Gastroesophageal sphincter (tissue), 4 donors: ENCODE measurements at places on chromosomes 7 and 10. TPM values are rescaled to one million over a fixed set of nuclear protein-coding genes. Genes with fewer than 3 reads are reported as not detected.
A peak's percentile ranks its signal among the peaks of the same experiment; 100 is the strongest.

Gene EPHA1
- total RNA-seq = 2.5 TPM

DNA sequence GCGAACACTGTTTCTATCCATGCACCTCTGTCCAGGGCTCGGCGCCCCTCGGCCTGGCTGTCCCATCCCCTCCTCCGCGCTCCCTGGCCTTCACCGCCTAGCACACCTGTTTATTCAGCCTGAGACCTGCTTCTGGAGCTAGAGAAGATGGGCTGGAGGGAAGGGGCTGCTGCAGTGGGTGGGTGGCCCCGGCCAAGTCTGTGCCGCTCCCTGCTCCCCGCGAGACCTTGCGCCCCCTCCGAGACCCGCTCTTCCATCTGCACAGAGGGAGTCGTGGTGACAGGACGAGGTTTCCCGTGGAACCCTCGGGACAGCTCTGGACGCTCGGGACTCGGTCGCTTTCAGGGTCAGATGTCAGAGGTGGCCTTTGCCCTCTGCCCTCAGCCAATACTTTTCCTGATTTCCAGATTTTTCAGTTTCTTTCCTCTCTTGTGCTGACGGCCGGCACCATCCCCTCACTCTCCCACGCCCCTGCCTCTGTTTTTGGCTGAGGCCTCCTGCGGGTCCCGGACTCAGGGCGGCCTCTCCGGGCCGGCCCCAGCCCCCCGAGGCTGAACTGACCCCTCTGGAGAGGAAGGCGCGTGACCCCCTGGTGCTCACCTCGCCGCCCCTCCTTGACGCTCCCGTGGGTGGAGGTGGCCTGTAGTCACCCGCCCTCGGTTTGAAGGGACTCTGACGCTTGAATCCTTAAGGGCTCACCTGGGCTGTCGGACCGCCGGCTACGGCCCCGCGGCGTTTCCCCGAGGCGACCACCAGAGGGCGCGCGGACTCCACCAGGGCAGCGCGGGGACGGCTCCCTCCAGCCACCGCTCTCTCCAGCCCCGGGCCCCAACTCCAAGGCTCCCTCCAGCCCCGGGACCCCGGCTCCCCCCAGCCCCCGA, 15.6 kb downstream of the SHH start:
- ATAC-seq = peak; percentile 59

- no peak for ATAC-seq
Observed at GRCh38 chr10:108454793-108455192, 1290.3 kb upstream of the SORCS1 start.

Gene HOGA1
- 0.62 TPM for total RNA-seq

DNA sequence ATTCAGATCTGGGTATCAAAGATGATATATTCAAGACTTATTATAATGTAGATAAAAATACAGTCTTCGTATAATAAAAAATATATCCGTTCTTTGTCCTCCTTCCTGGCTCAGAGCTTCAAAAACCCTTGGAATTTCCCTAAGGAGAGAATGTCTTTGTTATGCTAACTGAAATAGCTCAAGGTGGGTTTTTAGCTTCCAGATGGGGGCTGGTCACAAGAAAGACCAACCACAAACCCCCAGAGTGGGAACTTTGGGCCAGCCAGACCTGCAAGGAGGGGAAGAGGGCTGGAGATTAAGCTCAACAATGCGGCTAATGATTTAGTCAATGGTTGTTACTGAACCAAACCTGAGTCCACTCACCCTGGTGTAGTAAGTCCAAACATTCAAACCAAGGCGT, 196.4 kb downstream of the SDHAF3 start:
- no peak for ATAC-seq

Gene PAXIP1
- total RNA-seq = 8.1 TPM

Gene OR2A14
- not detected for total RNA-seq

Gene MPP7
- 61.4 TPM for total RNA-seq

GRCh38 chr7:100088095-100088620, 611 bp upstream of the COPS6 start:
- no peak for ATAC-seq

GRCh38 chr10:130282492-130283218, 146.5 kb downstream of the GLRX3 start:
- no peak for ATAC-seq

DNA sequence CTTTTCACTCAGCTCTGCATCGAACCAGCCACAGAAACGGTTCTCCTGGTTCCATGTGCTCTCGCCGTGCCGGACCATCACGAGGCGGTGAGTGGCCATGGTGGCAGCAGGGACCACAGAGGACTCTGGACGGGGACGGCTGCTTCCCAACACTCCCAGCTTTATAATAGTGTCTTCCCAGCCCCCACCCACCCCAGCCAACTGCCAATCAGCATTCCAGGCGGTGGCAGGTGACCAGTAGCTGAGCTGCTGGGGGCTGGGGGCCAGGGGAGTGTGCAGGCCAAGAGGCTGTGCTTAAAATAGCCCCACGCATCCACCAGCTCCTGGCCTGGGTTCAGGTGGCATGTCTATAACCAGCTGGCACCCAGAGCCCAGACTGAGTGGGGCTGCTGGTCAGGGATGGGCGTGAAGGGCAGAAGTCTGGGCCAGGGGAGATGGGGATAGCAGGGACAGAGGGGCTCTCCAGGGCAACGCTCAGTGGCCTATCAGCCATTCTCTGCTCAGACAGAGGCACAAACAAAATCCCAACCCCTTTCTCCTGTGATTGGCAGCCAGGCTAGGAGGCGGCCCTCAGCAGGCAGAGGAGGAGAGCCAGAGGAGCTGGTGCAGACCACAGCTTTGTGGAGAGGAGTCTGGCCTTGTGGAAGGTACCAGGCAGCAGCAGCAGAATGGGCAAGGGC, at the start of gene PGAM2:
Gene PGAM2 (minus strand): TSS at position 137 of the 680 bp plus-strand sequence. CDS start 38 bp downstream, at position 99.
- peak; percentile 49 for ATAC-seq

Gene GIMAP2
- total RNA-seq = 14.4 TPM

GRCh38 chr10:59905066-59905730, 1.2 kb downstream of the CCDC6 start:
- ATAC-seq = no peak

GRCh38 chr7:111212857-111213523, 122.1 kb downstream of the LRRN3 start:
- no peak for ATAC-seq
